GF-D8 (cell line): ENCODE measurements at places on chromosomes 6 and 20.

DNA sequence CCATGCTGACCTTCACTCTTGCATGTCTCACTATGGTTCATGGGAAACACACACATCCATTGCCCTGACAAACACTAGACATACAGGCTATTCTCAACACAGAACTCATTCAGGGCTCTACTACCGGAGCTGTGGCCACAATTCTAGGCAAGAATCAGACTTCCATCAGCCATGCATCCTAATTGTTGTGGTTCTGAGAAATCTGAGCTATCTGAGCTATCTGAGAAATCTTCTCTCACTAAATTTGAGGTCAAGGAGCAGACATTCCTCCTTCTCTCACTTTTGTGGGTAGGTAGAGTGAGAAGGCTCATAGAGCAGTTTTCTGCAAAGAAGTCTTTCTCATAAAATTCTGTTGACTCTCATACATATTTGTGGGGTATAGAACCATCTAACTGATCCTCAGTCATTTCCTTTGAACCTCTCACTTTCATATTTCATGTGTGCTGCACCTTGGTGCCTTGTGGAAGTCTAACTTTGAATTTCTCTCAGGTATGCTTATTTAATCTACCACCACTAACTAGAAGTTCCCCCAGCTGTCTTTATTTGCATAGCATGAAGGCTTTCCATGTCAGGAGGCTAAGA, 43.6 kb downstream of the ADGRF1 start:
- no peak for DNase-seq

- DNase-seq: no peak
Observed at GRCh38 chr6:44740566-44741120, 353.1 kb downstream of the CDC5L start.

DNA sequence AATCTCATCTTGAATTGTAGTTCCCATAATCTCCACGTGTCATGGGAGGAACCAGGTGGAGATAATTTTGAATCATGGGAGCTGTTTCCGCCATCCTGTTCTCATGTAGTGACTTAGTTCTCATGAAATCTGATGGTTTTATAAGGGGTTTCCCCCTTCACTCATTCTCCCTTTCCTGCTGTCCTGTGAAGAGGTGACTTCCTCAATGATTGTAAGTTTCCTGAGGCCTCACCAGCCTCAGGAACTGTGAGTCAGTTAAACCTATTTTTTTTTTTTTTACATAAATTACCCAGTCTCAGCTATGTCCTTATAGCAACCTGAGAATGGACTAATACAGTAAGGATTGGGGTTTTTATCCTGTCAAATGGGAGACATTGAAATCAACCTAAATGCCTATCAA, 328.3 kb downstream of the TBC1D32 start:
- DNase-seq: no peak

- no peak for DNase-seq
Observed at GRCh38 chr6:141488488-141488887, 644.2 kb upstream of the GJE1 start.

DNA sequence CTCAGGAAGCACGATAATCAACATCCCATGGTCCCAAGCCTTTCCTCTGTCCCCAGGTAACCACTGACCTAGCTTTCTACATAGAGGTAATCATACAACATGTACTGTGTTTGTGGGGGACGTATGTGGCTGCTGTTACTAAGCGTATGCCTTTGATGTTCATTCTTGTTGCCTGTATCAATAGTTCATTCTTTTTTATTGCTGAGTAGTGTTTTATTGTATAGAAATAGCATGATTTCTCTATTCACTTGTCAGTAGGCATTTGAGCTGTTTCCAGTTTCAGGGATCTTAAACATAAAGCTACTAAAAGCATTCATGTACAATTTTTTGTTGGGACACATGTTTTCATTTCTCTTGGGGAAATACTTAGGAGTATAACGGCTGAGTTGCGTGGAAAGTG, 185.4 kb downstream of the PACRG start:
- no peak for DNase-seq

- no peak for DNase-seq
Observed at GRCh38 chr20:49275636-49276035, 2.2 kb downstream of the ZNFX1 start.

- no peak for DNase-seq
Observed at GRCh38 chr6:169868458-169868857, 117.0 kb downstream of the ERMARD start.

- no peak for DNase-seq
Observed at GRCh38 chr20:5660346-5660745, 89.9 kb upstream of the SHLD1 start.

DNA sequence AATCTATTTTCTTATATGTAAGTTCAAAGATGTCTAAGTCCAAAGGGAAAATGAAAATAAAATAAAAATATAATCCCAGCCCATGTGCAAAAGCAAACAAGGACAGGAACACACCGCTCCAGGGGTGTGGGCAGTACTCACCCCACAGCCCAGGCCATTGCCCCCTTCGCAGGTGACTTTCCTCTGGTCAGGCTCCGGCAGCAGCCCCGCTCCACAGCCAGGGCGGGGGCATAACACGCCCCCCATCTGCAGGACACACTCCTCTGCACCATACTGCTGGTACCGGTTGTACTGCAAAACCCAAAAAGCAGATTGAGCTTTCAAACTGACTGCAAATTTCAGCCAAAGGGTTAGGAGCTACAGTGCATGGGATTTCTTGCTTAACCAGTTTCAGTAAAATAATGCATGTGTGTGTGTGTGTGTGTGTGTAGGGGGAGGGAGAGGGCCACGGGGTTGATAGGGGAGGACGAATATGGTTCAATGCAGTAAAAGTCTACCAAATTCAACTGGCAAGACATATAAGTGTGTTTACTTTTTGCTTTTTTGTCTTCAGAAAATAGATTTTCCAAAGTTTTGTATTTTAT, 274.9 kb upstream of the AGPAT4 start:
- no peak for DNase-seq

DNA sequence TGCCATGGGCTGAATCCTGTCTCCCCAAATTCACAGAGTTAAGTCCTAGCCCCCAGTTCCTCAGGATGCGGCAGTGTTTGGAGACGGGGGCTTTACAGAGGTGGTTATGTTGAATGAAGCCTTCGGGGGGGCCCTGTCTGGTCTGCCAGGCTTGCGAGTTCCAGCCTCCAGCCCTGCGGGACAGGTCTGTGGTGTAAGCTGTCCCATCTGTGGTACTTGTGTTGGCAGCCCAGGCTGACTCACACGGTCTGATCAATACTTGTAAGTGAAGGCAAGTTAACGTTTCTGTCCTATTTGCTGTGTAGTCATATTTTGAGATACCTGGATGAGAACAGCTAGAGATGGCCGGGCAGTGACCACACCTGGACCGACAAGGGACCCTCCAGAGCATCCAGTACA, 51.8 kb upstream of the GPR31 start:
- no peak for DNase-seq

- no peak for DNase-seq
Observed at GRCh38 chr6:38213251-38213658, 393.7 kb downstream of the ZFAND3 start.

GRCh38 chr6:125165256-125165655, 11.7 kb downstream of the TPD52L1 start:
- DNase-seq: no peak

- no peak for DNase-seq
Observed at GRCh38 chr6:41040940-41041536, 1.2 kb upstream of the TSPO2 start.

- no peak for DNase-seq
Observed at GRCh38 chr6:169854813-169855212, 103.4 kb downstream of the ERMARD start.

- no peak for DNase-seq
Observed at GRCh38 chr6:27129095-27129815, 118.2 kb upstream of the PRSS16 start.

DNA sequence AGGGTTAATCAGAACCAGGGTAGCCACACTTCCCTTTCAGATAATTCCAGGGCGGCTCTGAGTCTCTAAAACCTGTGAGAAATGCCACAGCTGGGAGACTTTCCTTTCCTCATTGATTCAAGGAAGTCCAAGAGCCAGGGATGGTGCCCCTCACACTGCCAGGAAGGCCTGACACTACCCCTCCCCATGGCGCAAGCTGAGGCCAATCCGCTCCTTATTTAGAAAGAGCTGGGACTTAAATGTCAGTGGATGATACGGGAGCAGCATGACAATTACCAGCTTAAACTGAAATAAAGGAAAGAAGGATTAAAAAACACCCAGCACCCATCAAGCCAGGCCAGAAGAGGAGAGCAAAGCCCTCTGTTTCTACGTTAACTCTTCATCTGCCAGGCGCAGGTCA, 244.4 kb downstream of the LRFN2 start:
- DNase-seq: no peak

DNA sequence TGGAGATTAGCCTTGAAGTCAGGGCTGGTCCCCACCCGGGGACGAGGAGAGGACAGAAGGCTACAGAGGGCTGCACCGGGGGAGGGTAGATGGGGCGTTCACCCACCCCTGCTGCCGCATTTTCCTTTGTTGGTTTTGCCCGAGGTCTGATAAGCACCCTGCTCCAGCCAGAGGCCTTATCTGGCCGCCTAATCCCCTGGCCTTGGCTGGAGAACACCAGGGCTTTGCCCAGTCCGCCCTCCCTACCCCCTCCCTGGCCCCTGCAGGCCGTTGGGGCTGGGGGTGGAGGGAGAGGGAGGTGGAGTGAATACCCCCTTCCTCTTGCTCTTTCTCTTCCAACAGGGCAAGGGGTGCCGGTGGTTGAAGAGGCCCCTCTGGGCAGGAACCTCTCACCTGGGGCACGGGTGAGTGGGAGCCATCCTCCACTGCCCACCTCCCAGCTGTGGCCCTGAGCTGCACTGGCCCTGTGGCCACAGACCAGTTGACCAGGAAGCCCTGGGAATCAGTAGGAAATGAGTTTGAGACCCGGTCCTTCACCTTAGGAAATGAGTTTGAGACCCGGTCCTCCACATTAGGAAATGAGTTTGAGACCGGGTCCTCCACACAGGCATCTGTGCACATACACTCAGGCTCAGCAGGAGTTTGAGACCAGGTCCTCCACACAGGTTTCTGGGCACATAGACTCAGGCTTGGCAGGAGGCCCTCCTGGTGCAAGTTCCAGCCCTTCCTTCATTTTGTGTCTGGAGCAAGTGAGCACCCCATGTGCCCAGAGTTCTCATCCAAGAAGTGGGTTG, 12.0 kb upstream of the GATA5 start:
- no peak for DNase-seq

GRCh38 chr20:30985386-30985785, 272.1 kb upstream of the DEFB115 start:
- no peak for DNase-seq

DNA sequence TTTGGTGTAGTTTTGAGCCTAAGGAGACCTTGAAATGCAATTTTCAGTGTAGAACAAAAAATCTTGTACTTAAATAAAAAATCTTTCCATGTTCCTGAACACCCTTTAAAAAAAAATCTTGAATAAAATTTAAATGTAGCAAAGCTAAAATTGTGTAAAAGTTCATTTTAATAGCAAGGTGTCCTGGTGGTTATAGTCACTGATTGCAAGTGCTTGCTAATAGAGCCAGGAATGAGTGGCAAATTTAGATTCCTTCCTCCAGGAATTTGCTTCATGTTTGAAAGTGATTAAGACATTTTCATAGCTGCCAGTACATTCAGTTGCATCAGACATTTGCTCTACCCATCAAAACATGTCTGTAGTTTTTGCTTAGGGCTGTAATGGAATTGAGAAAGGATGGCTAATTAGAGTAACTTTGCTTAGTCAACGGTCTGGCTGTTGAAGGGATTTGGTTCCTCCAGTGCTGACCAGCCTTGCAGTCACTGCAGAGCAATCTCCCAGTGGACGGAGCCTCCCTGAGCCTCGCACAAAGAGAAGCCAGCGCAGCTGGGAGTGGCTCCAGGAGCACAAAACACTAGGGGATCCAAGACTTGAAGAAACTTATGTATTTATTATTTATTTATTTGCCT, 36.5 kb downstream of the AKAP12 start:
- DNase-seq: no peak
